Neural progenitor cell (in vitro differentiated cells): ENCODE measurements at places on chromosomes 7 and 10. TPM values are rescaled to one million over a fixed set of nuclear protein-coding genes. Genes with fewer than 3 reads are reported as not detected.

Gene TLX1
- total RNA-seq: not detected in 2 replicates

Gene ZNF33B
- 34.5 and 55.8 TPM in 2 replicates for total RNA-seq

Gene LSM5
- total RNA-seq: 80.2 and 168 TPM in 2 replicates

Gene HOXA10
- total RNA-seq: not detected in 2 replicates

Gene POU6F2
- 3.4 and 4.0 TPM in 2 replicates for total RNA-seq

Gene LAMB4
- not detected in 2 replicates for total RNA-seq

Gene CYP2C19
- not detected in 2 replicates for total RNA-seq

Gene MET
- total RNA-seq: 7.0 and 8.4 TPM in 2 replicates

Gene BTBD16
- not detected in 2 replicates for total RNA-seq

Gene ANKRD30A
- total RNA-seq: not detected in 2 replicates

Gene SHH
- total RNA-seq: 0.03 TPM in 1 of 2 replicates, not detected in the other

Gene CALML3
- total RNA-seq: not detected in 2 replicates

Gene LRRD1
- not detected in 2 replicates for total RNA-seq

Gene PLA2G12B
- 0.12 TPM in 1 of 2 replicates, not detected in the other for total RNA-seq

Gene TAF6
- 66.1 and 88.3 TPM in 2 replicates for total RNA-seq

Gene CCDC172
- total RNA-seq: not detected in 2 replicates

Gene CPVL
- total RNA-seq: 40.5 and 56.6 TPM in 2 replicates

Gene UNCX
- total RNA-seq: not detected in 2 replicates

Gene CYP3A4
- not detected in 2 replicates for total RNA-seq

Gene TRPV5
- total RNA-seq: not detected in 2 replicates

Gene TYW1B
- 3.6 and 4.4 TPM in 2 replicates for total RNA-seq

Gene HOGA1
- total RNA-seq: 0.17 and 1.2 TPM in 2 replicates

Gene AKR1C8
- total RNA-seq: not detected in 2 replicates

Gene ZNF804B
- total RNA-seq: not detected in 2 replicates

Gene TMEM225B
- 0.53 TPM in 1 of 2 replicates, not detected in the other for total RNA-seq

Gene MCM7
- 206 and 297 TPM in 2 replicates for total RNA-seq

Gene CLEC5A
- total RNA-seq: not detected in 2 replicates

Gene OR6V1
- not detected in 2 replicates for total RNA-seq

Gene ACTR3C
- total RNA-seq: not detected in 2 replicates

Gene ZP3
- total RNA-seq: 1.7 TPM in 1 of 2 replicates, not detected in the other

Gene NUTM2E
- 0.07 and 0.09 TPM in 2 replicates for total RNA-seq

Gene SLC39A12
- 0.22 TPM in 1 of 2 replicates, not detected in the other for total RNA-seq

Gene NEBL
- 52.8 and 77.6 TPM in 2 replicates for total RNA-seq

Gene C10orf143
- 1.1 and 1.6 TPM in 2 replicates for total RNA-seq

Gene NKX2-3
- total RNA-seq: not detected in 2 replicates

Gene OR2A12
- total RNA-seq: not detected in 2 replicates

Gene GPR37
- 0.21 and 0.43 TPM in 2 replicates for total RNA-seq

Gene DNA2
- total RNA-seq: 51.6 and 85.4 TPM in 2 replicates

Gene PRLHR
- not detected in 2 replicates for total RNA-seq
